Spleen (tissue), 13 donors: ENCODE measurements at places on chromosomes 4 and X. TPM values are rescaled to one million over a fixed set of nuclear protein-coding genes. Genes with fewer than 3 reads are reported as not detected.

Gene VCX3A
- polyA plus RNA-seq = 0.16 TPM

- DNase-seq = no peak
These were observed 22.4 kb downstream of the RS1 start for GRCh38 chrX:18649498-18649951.

DNA sequence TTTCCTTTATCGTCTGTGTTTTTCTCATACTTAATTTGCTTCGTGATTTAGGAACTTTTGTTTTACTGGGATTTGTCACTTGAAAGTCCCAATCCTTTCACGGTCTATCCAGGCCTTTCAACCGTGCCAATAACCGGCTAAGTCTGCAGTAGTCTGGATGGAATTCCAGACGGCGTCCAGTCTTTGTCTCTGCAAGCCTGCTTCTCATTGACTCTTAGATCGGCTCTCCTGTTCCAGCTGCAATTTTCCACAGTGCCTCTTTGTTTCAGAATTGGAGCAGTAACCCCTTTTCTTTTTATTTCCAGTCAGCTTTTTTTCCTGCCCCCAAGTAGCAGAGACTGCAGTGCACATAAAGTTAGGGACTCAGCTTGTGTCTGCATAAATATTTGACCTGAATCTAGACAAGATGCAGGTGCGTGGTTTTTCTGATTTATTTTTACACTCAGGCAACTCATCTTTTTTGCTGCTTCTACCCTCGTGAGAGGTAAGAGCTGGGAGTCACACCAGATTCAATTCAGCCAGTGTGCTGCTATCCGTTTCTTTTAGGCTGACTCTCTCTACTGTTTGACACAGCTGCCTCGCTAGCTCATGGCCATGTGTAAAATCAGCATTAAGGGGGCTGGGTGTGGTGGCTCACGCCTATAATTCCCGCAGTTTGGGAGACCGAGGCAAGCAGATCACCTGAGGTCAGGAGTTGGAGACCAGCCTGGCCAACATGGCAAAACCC is 37.4 kb upstream of the DHRSX start:
- no peak for DNase-seq

DNA sequence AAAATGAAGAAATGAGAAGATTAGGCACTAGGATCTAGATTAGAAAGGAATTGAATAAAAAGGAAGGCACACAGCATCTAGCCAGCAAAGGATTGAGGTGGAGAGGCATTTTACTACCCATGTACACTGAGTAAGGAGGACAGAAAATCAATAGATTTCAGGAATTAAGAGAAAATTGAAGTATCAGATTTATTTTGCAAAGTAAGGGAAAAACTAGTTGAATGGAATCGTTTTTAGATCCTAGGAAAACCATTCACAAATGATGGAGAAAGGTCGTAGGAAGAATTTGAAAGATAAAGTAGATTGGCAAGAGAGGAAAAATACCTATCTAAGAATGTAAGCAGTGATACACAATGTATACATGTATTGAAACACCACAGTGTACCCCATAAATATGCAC is 31.3 kb downstream of the ENOPH1 start:
- no peak for DNase-seq

DNA sequence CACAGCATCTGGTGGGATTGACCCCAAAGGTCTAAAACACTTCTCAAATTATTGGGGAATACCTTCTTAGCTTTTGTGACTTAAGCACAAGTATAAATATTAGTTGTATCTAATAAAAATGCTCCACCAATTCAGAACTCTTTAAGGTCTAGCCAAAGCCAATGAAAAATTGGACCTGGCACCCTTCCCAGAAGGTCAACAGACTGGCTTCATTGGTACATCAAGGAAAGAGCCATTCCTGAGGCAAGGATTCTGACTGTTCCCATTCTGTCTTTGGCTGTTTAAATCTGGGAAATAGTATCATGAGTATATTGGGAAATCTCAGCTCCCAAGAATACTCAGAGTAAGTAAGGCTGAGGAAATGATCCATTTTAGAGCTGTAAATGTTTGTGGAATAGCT is 153.0 kb upstream of the TRPC5 start:
- DNase-seq = no peak

DNA sequence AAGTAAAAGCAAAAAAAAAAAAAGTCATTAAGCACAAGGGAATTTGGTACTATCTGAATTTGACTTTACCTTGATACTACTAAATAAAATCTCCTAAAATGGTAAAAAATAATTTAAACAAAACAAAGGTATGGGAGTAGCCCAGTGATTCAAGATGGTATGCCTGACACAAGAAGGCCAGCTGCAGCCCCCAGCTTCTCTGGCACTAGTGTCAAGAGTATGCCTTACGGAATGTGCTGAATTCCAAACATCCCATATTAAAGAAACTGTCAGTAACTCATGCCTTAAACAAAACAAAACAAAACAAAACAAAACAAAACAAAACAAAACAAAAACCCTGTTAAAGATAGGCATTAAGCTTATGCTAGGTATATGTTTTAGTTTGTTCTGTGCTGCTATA is 80.8 kb downstream of the RASL11B start:
- DNase-seq = no peak

DNA sequence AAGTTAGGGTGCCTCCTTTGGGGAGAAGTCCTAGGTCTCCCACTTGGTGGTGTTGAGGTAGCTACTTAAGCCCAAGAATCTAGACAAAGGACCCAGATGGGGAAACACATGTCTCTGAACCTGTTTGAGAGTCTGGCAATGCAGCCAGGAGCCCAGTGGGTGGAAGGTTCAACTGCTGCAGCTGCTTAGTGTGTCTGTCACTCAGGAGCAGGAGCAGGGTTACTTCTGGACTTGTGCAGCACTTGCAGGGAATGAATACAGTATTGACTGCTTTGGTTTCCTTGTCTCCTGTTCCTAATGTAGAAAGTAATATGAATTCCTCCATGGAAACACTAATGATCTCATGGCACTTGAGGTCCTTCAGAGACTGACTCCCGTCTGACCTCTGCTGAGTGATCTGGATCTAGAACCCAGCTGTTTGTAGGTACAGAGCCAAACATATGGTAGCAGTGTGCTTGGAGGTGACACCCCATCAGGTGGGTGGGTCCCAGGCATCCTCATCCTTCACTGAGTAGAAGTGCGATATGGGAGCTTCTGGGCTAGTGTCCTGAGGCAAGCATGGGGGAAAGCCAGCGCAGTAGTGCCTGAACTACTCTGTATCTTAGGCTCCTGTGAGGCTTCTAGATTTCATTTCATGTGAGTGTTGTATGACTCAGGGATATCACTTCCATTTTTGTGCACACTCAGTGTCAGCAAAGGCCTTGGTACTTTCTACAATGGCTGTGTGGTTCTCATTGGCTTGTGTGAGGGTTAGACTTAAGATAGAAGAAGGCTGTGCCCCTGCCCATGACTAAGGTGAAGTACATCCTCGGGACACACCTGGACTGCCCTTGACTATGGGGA is 85.0 kb upstream of the WDR1 start:
- no peak for DNase-seq

- DNase-seq = peak; percentile 85
These were observed 95.7 kb downstream of the NPNT start for GRCh38 chr4:105990933-105991332.

DNA sequence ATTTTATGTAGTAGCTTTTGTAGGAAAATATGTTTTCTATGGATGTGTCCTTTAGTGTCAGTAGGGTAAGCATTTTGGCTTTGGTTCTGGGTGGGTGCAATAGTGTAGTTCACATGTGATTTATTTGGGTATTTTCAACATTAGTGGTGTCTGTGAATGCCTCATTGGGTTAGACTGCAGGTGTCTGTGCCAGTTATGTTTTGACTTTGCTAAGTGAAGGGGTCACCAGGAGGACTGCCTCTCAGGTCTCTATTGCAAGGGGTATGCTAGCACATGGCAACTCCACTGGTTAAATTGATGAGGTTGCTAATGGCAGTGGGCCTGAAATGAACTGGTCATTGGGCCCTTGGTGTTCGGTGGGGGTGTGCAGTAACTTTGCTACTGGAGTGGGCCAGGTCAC is 467.1 kb downstream of the NAF1 start:
- DNase-seq = no peak

- DNase-seq = peak; percentile 82
These were observed at the start of gene USP51 for GRCh38 chrX:55489314-55490009. Gene USP51, minus strand, starts transcription at chrX:55489848. Its CDS starts 909 bp downstream, at chrX:55488939.

Gene SPIN2A
- 0.44 TPM for polyA plus RNA-seq

- DNase-seq = no peak
These were observed 16.8 kb downstream of the KDM6A start for GRCh38 chrX:44889824-44890223.

Gene UGT2B10
- not detected for polyA plus RNA-seq

DNA sequence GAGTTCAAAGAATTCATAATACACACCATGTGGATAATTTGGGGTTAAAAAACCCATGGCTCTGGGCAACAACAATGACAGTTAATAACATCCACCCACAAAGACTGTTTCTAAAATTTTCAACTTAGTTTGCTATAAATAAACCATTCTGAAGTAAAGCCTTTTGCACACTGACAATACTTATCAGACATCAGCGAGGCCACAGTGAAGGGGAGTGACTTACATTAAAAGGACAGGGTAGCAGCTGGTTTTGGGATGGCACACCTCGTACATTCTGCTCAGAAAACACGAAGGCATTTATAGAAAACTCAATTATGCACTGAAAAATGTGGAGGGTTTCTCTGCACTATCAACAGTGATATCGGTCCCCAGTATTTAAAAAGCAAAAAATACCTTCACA is 4.9 kb upstream of the ASB11 start:
- DNase-seq = no peak

DNA sequence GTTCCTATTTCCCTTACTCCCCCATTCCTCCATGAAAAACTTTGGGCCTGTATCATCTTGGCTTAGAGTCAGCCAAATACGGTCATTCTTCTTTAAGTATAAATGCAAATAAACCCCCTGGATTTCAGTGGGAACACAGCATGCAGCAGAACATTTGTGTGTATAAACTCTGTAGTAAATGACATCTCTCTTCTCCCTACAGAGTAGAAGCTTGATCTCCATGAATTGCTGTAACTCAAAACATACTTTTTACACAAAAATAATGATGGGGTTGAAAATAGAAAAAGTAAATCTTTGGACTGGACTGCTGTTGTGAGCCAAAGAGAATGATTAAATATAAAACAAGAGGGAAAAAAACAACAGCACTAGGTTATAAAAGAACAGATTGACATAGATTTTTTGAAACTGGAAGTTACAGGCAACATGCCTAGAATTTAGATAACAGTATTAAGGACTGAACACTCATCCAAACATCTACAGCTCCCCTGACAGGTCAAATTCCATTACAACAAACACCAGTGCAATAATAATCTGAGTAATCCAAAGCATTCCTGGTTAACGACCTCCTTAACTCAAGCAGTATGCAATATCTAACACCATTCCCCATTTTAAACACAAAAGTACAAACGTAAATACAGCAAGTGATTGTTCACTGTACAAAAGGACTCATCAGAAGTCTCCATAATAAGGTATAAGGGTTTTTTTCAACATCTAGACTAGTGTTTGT is 30.7 kb downstream of the TSPAN5 start:
- no peak for DNase-seq

DNA sequence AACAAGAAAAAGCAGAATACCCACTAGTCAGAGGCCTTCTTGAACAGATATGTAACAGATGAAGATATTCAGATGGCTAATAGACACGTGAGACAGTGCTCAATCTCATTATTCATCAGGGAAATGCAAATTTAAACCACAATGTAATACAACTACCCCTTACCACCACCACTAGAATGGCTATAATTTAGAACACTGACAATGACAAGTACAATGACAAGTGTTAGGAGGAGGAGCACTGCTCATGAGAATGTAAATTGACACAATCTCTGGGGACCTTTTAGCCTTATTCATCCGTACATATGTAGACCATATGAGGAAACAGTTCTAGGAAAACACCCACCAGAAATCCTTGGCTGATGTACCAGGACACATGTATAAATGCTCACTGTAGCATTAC is 13.1 kb downstream of the ZNF81 start:
- DNase-seq = no peak

- no peak for DNase-seq
These were observed 6.8 kb upstream of the RHOH start for GRCh38 chr4:40190019-40190418.

GRCh38 chrX:2872671-2873277 is 44.0 kb downstream of the GYG2 start:
- no peak for DNase-seq

- DNase-seq = no peak
These were observed 1089.8 kb downstream of the FAT4 start for GRCh38 chr4:126404549-126404948.

DNA sequence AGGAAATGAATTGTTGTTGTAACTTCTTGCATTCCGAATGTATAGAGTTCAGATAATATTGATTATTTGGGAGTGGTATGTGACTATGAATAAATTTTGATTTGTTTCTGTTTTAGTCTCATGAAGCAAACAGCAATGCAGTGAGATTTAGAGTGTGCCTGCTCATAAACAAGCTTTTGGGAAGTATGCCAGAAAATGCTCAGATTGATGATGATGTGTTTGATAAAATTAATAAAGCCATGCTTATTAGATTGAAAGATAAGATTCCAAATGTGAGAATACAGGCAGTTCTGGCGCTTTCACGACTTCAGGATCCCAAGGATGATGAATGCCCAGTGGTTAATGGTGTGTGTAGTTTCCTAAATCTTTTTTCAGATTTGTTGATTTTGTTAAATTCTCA is 2.0 kb downstream of the NCAPG start:
- no peak for DNase-seq

DNA sequence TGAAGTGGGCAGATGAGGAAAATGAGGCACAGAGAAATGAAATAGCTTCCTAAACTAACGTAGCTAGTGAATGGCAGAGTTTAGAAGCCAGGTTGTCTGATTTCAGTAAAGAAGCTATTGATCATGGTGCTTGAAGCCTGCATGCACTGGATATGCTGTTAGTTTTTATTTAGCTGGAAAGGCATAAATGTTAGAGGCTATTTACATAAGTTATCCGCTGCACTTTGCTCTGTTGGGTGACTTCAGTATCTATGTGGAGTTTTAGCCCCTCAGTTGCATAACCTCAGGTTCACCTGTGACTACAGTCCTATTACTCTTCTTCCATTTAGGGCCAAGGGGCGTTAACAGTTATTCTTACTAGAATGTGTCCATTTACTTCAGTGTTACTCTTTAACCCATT is 522.4 kb upstream of the RPS6KA3 start:
- no peak for DNase-seq

Gene HELQ
- polyA plus RNA-seq = 9.1 TPM

Gene NSDHL
- 8.3 TPM for polyA plus RNA-seq

DNA sequence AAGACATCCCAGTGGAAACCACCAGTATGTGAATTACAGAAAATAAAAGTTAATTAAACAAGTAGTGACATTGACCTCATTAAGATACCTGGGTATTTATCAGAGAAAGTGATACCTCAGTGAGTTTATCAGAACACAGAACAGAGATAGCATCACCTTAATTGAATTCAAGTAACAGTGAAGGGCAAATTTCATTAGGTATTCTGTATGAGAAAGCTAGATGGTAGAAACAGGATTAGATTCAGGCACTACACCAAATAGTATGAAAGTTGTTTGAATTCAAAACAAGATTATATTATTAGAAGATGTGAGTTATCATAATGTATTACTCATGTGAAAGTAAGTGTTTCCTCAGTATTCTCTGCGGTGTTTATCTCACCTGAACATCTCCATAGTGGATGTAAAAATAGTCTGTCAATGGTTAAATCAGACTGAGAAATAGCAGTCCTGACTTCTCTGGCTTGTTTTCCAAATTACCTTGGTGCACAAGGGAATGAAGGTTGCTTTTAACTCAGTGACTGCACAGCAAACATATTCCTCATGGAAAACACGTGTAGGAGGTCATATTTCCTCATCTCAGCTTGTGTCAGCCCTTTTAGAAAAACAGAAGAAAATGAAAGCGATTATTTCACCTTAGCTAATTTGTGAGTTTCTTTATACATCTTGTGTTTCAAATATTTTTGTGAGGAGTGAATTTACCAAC is 79.9 kb upstream of the PCDH18 start:
- no peak for DNase-seq
